Islet precursor cell (in vitro differentiated cells): ENCODE measurements at places on chromosomes 11 and 22.

GRCh38 chr11:27413218-27413617, 50.2 kb upstream of the CCDC34 start:
- DNase-seq, result no peak

DNA sequence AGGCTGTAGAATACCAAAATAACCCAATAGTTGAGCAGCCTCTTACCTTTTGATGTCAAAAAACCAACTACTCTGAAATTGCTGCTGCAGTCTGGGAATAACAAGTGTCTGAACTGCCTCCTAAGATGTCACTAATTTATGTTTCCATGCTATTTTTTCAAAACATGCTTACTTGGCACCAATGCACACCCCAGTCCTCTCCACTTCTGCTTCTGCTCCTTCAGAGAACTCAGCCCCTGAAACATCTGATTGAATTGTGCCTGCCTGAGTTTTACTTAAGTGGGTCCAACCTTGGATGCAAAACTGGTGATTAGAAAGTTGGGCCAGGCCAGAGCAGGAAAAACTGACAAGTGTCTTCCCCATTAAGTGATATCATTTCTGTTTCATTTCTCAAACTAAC, 24.6 kb upstream of the TMEM218 start:
- DNase-seq, result no peak

- DNase-seq, result peak; percentile 69
Observed at GRCh38 chr11:121553806-121554205, 101.0 kb upstream of the SORL1-AS1 start.

- no peak for DNase-seq
Observed at GRCh38 chr11:108241330-108242037, 18.6 kb downstream of the ATM start.
